Upper lobe of left lung (tissue), 6 donors: ENCODE measurements at places on chromosomes 2 and 18.
A peak's percentile ranks its signal among the peaks of the same experiment; 100 is the strongest.

DNA sequence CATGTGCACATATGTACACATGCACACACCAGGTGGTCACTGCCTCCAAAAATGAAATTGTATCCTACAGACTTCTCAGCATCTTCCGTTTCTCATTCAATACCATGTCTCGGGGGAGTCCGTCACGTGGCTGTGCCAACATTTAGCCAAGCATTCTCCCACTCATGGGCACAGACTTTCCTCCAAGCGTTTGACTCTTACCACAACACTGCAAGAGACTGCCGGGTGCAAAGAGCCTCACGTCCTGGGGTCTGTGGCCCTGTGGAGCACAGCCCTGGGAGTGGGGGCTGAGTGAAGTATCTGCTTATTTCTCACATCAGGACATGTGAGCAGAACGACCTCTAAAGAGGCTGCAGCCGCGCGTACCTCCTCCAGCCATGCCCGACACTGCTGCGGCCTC lies 28.0 kb downstream of the HDAC4 start:
- no peak overlapping the region for H3K27ac ChIP-seq
- H3K4me3 ChIP-seq = no peak overlapping the region
- no peaks in the 10 kb centered on the region for H3K4me1 ChIP-seq
- H3K27me3 ChIP-seq = no peaks in the 10 kb centered on the region

GRCh38 chr2:197838579-197838978 lies 34.2 kb downstream of the PLCL1 start:
- H3K27ac ChIP-seq = peak overlapping the region; percentile 66
- no peak for DNase-seq
- peak overlapping the region; percentile 25 for H3K4me3 ChIP-seq
- no peaks in the 10 kb centered on the region for H3K27me3 ChIP-seq
- H3K4me1 ChIP-seq = peaks cover 13% of the 10 kb centered on the region

DNA sequence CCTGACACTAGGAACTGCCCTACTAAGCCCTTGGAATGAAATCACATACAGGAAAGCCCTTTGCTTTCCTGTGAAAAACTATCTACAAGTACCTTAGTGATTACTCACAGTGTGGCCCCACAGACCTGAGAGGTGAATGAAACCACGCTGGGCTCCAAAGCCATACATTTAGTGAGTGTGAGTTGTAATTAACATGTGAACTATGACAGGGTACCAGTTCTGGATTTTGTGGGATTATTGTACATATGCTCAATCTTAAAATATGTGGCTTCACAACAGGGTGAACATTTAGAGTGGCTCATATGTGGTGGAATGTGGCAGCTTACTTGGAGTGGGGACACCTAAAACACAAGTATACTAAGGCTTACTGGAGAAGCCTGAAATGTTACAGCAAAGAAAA lies 12.3 kb downstream of the KCTD1 start:
- H3K4me1 ChIP-seq = no peaks in the 10 kb centered on the region
- no peak overlapping the region for H3K4me3 ChIP-seq
- H3K36me3 ChIP-seq = no peaks in the 10 kb centered on the region
- no peaks in the 10 kb centered on the region for H3K27me3 ChIP-seq

DNA sequence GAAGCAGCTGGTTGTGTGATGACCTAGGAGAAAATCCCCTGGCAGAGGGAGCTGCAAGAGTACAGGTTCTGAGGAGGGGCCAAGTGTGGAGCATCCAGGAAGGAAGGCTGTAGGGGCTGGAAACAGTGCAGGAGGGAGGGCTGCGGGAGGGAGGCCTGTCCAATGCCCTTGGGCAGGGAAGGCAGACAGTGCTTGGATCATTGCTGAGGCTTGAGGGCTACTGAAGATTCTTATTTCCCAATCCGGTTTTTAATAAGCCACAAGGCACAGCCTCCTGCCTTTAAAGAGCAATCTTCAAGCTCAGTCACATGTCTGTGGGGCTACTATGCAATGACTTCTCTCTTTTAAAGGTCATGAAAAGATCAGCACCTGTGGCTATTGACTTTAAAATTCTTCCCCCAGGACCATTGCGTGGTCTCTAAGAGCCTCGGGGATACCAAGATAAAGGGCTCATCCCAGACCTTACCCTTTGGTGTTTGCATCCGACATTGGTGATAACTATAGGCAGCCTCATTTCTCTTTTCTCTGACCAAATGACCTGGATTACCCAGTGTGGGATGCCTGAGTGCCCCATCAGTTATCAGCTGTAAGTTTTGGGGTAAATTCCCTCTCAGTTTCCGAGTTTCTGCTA lies 149.6 kb downstream of the DOCK10 start:
- no peaks in the 10 kb centered on the region for H3K36me3 ChIP-seq
- H3K4me3 ChIP-seq = no peak overlapping the region
- peaks cover 3% of the 10 kb centered on the region for H3K4me1 ChIP-seq
- no peak for DNase-seq
- H3K27me3 ChIP-seq = no peaks in the 10 kb centered on the region

- H3K4me3 ChIP-seq = peak within 1 kb of the TSS; percentile 34
- peak; percentile 93 for DNase-seq
- H3K27ac ChIP-seq = peak within 1 kb of the TSS; percentile 50
- peaks cover 12% of the 10 kb centered on the region for H3K4me1 ChIP-seq
- no peaks in the 10 kb centered on the region for H3K27me3 ChIP-seq
- H3K36me3 ChIP-seq = no peaks in the 10 kb centered on the region
These were observed at the start of gene HMSD for GRCh38 chr18:63949068-63949737. Gene HMSD, plus strand, starts transcription at chr18:63949301. Its CDS starts 4,155 bp downstream, at chr18:63953456.

DNA sequence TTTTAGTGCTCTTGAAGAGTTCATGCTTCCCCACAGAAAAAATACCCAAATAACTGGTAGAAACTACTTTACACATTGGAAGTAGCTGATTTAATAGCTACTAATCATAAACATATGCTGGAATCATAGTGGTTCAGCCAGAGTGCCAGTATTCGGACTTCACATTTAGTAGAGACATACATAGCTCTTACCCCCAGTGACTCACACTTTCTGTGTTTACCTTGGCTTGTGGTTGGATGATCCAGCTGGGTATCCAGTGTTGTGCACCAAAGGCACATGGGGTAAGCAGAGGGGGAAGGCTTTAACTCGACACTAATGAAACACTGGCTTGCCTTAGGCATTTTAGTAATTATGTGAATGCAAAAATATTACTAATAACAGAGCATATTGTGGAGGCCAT lies 18.1 kb downstream of the ARHGAP28 start:
- DNase-seq = no peak
- no peak overlapping the region for H3K4me3 ChIP-seq
- no peaks in the 10 kb centered on the region for H3K27me3 ChIP-seq

GRCh38 chr2:184049566-184049965 lies 548.8 kb upstream of the ZNF804A start:
- no peak overlapping the region for H3K4me3 ChIP-seq
- no peak for DNase-seq
- no peaks in the 10 kb centered on the region for H3K27me3 ChIP-seq
- H3K4me1 ChIP-seq = no peaks in the 10 kb centered on the region
- no peaks in the 10 kb centered on the region for H3K36me3 ChIP-seq
- H3K27ac ChIP-seq = no peak overlapping the region

- no peaks in the 10 kb centered on the region for H3K36me3 ChIP-seq
- H3K27me3 ChIP-seq = no peaks in the 10 kb centered on the region
- no peak overlapping the region for H3K4me3 ChIP-seq
These were observed 804.4 kb upstream of the CELF4 start for GRCh38 chr18:38369772-38370690.

- DNase-seq = no peak
- H3K36me3 ChIP-seq = no peaks in the 10 kb centered on the region
- H3K27ac ChIP-seq = no peak overlapping the region
- H3K27me3 ChIP-seq = no peaks in the 10 kb centered on the region
- H3K4me3 ChIP-seq = no peak overlapping the region
These were observed 198.9 kb downstream of the ADCYAP1 start for GRCh38 chr18:1103537-1103936.
